Smooth muscle cell of the coronary artery (primary cell): ENCODE measurements at places on chromosomes 11 and 22. TPM values are rescaled to one million over a fixed set of nuclear protein-coding genes. Genes with fewer than 3 reads are reported as not detected.

CARD10 gene
- total RNA-seq, result 1.9 and 4.3 TPM in 2 replicates

CASTOR1 gene
- 7.1 and 12.8 TPM in 2 replicates for total RNA-seq

DYNC2H1 gene
- total RNA-seq, result 14.4 and 48.3 TPM in 2 replicates

CYB5R2 gene
- 1.8 and 17.0 TPM in 2 replicates for total RNA-seq

WNT11 gene
- 0.75 and 3.2 TPM in 2 replicates for total RNA-seq

RASD2 gene
- not detected in 2 replicates for total RNA-seq

OR2AT4 gene
- total RNA-seq, result not detected in 2 replicates

CCDC89 gene
- total RNA-seq, result 2.6 and 5.6 TPM in 2 replicates

SLC29A2 gene
- total RNA-seq, result 0.08 TPM in 1 of 2 replicates, not detected in the other

KCNK4 gene
- not detected in 2 replicates for total RNA-seq

LRRC74B gene
- not detected in 2 replicates for total RNA-seq

SLC22A9 gene
- not detected in 2 replicates for total RNA-seq

C22orf31 gene
- total RNA-seq, result 0.35 TPM in 1 of 2 replicates, not detected in the other

RIC3 gene
- total RNA-seq, result not detected in 2 replicates

NCR3LG1 gene
- 0.94 and 2.7 TPM in 2 replicates for total RNA-seq

SCN2B gene
- total RNA-seq, result not detected in 2 replicates

ANKK1 gene
- under 0.01 and 0.12 TPM in 2 replicates for total RNA-seq

SCGB1A1 gene
- total RNA-seq, result not detected in 2 replicates

MRGPRE gene
- total RNA-seq, result not detected in 2 replicates

CALCA gene
- total RNA-seq, result not detected in 2 replicates

KCNC1 gene
- 0.23 TPM in 1 of 2 replicates, not detected in the other for total RNA-seq

MMP27 gene
- 1.3 TPM in 1 of 2 replicates, not detected in the other for total RNA-seq

SCGB1D2 gene
- not detected in 2 replicates for total RNA-seq

DNAJB7 gene
- not detected in 2 replicates for total RNA-seq

XNDC1N gene
- 4.6 and 7.3 TPM in 2 replicates for total RNA-seq

ROBO4 gene
- 0.35 and 0.53 TPM in 2 replicates for total RNA-seq

GSTT2B gene
- total RNA-seq, result 5.1 and 9.5 TPM in 2 replicates

SYT8 gene
- 0.38 TPM in 1 of 2 replicates, not detected in the other for total RNA-seq

SLCO2B1 gene
- under 0.01 TPM in 1 of 2 replicates, not detected in the other for total RNA-seq

P2RY2 gene
- 2.0 TPM in 1 of 2 replicates, not detected in the other for total RNA-seq

SERPIND1 gene
- total RNA-seq, result under 0.01 TPM in 1 of 2 replicates, not detected in the other

ADM2 gene
- total RNA-seq, result 1.2 and 1.6 TPM in 2 replicates

B4GALNT4 gene
- total RNA-seq, result 1.1 and 2.8 TPM in 2 replicates

PKDREJ gene
- under 0.01 TPM in 1 of 2 replicates, not detected in the other for total RNA-seq

SLC25A18 gene
- 0.15 TPM in 1 of 2 replicates, not detected in the other for total RNA-seq

MUC15 gene
- total RNA-seq, result not detected in 2 replicates

HSPB2 gene
- 1.2 and 1.9 TPM in 2 replicates for total RNA-seq

LARGE2 gene
- 0.08 TPM in 1 of 2 replicates, not detected in the other for total RNA-seq

MRPL21 gene
- total RNA-seq, result 48.2 and 82.8 TPM in 2 replicates

SERPING1 gene
- 1.4 and 8.2 TPM in 2 replicates for total RNA-seq

ZC3H12C gene
- 7.3 and 11.3 TPM in 2 replicates for total RNA-seq
